ENCODE measurements at places on chromosomes 7 and 10.

- DNase-seq, result peak; percentile 30
Measured at GRCh38 chr10:22714479-22715289, at the start of gene PIP4K2A. PIP4K2A (minus strand) TSS chr10:22714578; CDS start chr10:22714326, 252 bp downstream.

GRCh38 chr10:95451150-95451549 is 110.0 kb downstream of the SORBS1 start:
- DNase-seq, result no peak

DNA sequence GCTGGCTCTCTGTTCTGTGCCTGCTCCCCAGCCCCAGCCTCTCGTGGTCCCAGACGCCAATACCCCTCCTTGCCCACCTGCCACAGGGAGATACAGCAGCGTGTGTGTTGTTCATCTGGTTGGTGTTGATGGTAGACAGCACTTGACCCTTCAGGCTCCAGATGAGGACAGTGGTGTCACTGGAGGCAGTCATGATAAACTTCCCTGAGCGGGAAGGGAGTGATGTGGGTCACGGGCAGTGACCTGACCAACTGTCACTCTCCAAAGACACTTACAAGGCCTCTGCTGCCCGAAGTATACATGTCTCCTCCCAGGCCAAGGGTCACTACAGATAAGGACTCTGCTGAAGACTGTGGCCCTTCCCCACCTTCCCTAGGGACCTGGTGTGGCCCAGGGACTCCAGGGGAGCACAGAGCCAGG is 5.6 kb downstream of the TBL2 start:
- DNase-seq, result no peak

DNA sequence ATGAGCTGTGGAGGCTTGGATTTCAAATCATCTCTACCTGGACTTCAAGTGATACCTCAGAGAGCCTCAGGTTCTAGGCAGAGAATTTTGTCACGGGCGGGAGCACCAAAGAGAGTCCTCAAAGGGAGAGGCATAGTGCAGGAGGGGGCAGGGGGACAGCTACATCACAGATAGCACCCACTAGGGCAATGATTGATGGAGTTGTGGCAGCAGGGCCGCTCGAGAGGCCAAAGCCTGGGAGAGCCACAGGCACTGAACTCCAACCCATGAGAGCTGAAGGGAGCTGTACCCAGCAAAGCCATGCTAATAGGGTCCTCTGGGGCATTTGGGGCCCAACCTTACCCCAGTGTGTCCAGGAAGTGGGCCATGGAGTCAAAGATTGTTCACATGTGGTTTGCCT is 232.0 kb upstream of the PCDH15 start:
- DNase-seq, result no peak

DNA sequence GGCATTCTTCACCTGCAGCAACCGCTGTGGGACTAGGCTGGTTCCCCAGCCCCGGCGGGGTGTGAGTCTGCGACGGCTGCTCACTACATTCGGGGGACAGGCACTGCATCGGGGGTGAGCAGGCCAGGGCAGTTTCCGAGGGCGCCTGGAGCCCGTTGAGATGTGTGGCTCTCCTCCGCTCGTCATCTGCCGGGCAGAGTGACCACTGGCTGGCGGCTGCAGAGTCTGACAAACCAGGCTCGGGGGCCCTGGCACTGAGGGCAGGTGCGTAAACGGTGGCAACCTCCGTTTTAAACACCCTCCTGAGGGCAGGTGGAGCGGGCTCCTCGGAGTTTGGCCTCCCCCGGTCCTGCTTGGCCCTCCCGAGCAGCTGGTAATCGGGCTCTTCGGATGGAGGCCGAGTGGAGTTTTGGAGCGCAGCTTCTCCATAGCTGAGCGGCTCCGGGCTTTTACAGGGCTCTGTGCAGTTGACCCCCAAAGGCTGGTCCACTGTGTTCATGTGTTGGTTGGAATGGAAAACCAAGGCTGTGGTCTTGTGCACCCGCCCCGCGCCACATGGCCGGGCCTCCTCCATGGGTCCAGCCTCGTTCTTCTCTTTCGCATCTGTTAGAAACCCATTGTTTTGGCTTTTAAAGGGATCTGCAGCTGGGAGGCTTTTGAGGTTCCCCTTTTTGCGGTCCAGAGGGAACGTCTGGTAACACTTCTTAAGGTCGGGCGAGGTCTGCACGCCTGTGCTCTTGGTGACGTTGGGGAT is 20.9 kb downstream of the INSYN2A start:
- no peak for DNase-seq

- no peak for DNase-seq
Measured at GRCh38 chr10:112039823-112040222, 143.7 kb downstream of the GPAM start.

DNA sequence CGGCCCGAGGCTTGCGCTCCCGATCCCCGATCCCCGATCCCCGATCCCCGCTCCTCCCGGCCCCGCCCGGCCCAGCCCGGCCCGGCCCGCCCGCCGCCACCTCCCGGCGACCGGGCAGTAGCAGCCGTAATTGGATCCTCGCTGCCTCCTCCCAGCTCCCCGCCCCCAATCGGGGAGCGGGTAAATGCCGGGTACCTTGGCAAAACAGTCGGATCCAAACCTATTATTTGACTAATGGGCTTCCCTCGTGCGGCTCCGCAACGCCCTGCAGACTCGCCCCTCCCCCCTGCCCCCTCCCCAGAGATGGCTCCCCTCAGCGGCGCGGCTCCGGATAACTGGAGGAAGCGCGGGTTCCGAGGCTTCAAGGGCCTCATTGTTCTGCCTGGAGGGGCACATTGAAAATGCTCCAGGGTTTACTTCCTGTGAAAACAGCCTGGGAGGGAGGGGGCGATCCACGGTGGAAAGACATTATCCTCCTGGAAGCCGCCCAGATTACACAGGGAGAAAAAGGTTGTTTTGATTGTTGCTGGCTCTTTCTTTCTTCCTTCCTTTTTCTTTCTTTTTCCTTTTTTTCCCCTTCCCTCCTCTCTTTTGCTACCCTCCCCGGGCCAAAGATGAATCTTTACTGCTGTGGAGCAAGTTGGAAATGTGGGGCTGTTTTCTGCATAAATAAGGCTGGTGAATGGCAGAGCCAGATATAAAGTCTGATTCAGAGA is 94.7 kb upstream of the ZMIZ1 start:
- DNase-seq, result peak; percentile 78

DNA sequence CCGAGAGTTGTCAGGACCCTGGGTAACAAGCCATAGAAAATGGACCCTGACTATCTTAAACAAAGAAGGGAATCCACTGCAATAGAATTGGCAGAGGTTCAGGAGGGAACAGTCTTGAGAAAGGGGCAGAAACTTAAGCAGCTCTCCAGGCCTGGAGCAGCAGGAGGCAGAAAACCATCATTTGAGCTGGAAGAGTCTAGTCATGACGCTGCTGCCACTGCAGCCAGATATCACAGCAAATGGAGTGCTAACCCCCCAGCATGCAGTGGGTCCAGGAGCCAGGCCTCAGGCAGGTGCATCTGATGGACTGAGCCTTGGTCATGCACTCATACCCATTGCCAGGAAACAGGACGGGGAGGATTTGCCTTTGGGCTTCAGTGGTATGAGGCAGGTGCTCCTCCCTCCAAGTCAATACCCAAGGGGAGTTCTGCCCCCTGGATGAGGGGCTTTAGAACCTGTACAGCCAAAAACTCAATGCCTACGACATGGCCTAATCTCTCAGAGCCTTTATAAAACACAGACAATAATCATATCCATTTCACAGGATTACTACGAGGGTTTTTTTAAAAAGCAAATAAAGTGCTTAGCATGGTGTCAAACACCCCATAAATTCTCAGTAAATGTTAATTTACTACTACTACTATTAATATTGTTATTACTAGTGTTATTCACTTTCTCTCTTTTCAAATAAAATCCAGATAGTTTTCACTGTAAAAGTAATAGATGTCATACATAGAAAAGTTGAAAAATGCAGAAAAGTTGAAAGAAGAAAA is 30.7 kb downstream of the DUSP5 start:
- no peak for DNase-seq

DNA sequence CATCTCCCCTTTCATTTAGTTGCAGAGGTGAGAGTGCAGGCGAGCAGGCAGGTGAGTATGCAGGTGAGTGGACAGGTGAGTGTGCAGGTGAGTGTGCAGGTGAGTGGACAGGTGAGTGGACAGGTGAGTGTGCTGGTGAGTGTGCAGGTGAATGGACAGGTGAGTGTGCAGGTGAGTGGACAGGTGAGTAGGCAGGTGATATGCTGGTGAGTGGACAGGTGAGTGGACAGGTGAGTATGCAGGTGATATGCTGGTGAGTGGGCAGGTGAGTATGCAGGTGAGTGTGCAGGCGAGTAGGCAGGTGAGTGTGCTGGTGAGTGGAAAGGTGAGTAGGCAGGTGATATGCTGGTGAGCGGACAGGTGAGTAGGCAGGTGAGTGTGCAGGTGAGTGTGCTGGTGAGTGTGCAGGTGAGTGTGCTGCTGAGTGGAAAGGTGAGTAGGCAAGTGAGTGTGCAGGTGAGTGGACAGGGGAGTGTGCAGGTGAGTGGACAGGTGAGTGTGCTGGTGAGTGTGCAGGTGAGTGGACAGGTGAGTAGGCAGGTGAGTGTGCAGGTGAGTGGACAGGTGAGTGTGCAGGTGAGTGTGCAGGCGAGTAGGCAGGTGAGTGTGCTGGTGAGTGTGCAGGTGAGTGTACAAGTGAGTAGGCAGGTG is 165.6 kb downstream of the ADARB2 start:
- no peak for DNase-seq

DNA sequence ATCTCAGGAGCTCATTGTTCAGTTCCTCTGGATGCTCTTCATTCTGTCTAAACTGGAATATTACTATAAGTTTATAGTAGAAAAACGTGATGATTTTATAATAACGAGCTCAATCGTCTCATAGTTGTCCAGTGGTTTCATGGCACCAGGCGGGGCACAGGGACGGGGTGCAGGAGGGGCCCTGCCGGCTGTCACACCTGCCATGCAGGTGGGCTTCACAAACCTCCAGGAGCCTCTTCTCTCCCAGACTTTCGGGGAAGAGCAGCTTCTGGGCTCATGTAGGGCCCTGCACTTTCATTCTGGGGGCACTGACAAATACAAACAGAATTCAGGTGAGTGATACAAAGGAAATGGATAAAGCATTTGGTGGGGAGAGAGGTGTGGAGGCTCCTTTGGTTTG is 146.9 kb upstream of the KLF6 start:
- no peak for DNase-seq

DNA sequence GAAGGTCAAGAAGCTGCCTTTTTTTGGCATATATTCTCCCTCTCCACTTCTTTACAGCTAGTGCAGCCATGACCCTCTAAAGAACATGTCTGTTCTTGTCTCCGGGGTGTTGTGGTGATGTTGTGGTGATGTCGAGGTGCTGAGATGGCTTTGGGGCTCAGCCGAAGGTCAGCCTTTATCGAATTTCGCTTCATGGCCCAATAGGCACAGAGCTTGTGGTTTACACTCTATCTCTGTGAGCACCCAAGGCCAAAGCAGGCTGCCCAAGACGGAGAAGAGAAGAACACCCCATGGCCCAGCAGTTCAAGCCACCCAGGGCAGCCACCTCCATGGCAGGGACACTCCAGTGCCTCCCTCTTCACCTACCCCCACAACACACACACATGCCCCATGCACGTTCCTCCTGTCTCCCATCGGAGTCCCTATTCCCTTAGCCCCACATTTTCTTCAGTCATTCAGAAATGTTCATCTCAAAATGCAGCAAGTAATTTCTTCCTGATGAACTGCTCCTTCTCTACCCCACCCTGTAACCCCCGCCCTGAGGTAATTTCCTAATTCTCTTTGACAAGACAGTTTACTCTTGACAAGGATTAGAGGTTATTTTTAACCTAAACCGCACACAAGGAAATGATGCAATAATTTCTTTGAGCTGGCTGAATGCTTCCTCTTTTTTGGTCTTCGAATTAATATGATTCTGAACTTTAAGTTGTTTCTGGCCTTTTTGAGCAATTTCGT is 18.6 kb upstream of the ADRB1 start:
- no peak for DNase-seq

- DNase-seq, result no peak
Measured at GRCh38 chr7:157027568-157028198, 17.2 kb upstream of the MNX1 start.

DNA sequence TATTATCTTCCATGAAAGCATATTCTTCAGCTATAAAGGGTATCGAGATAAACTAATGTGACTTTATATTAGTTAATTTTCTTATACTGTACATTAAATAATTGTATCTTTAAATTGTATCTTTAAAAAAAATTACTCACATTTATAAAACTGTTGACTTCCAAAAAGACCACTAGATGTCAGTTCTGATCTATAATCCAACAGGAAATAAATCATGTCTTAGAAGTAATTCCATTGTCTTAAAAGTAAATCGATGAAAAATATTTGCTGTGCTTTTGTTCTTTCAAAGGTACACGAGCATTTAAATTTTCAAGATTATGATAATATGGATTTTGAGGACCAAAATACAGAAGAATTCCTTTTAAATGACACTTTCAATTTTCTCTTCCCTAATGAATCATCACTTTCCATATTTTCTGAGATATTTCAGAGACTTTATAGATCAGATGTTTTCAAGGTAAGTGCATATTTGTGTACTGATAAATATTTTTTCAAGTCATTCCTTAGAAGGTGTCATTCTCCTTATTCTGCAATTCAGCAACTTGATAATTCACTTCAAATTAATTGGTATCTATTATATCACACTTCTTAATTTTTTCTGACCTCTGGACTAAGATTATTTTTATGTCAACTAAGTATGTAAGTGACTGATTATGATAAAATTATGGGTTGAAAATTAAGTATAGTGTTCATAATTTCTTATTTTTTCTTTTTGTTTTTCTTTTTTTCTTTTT is 138.5 kb downstream of the CPED1 start:
- no peak for DNase-seq

GRCh38 chr7:44847509-44847919 is 373 bp downstream of the H2AZ2 start:
- DNase-seq, result peak; percentile 87

DNA sequence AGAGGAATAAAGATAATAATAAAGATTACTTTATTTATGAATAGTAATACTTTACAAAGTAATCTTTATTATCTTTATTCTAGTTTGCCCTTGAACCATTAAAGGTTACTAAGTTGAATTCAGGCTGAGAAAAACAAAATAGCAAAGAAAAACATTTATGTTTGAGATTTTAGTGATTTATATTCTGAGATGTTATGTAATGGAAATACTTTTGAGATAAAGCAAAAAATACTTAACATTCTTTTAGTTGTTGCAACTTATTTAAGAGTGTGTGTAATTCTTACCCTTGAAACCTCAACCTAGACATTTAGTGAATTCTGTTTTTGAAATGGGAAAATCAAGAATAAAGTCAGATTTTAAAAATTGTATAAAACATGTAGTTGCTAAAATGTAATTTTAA is 40.0 kb downstream of the MINPP1 start:
- no peak for DNase-seq

GRCh38 chr7:91201442-91202113 is 62.7 kb upstream of the FZD1 start:
- DNase-seq, result no peak

All from gastrocnemius medialis (tissue), 4 donors.